ENCODE measurements at places on chromosomes 1 and 21.

- no peak for DNase-seq
Observed at GRCh38 chr1:42359466-42359865, 21.1 kb upstream of the RIMKLA start.

DNA sequence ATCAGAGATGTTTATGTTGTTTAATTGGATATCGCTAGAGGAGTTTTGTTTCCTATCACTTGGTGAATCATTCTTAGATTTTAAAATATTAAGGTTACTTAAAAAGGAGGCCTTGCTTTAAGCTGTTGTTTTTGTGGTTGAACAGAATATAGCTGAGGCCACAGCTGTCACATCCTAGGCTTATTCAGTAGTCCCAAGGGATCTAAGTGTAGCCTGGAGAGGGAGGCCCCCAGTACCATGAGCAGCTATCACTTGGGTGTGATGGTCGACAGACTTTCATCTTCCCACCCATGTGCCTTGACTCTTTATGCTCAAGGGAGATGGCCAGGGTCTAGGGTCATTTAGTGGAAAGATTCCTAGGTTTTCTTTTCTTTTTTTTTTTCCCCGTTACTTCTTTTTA, 278.7 kb downstream of the HHAT start:
- no peak for DNase-seq

- peak; percentile 55 for DNase-seq
Observed at GRCh38 chr1:159821171-159821867, 5.4 kb upstream of the SLAMF8 start.

DNA sequence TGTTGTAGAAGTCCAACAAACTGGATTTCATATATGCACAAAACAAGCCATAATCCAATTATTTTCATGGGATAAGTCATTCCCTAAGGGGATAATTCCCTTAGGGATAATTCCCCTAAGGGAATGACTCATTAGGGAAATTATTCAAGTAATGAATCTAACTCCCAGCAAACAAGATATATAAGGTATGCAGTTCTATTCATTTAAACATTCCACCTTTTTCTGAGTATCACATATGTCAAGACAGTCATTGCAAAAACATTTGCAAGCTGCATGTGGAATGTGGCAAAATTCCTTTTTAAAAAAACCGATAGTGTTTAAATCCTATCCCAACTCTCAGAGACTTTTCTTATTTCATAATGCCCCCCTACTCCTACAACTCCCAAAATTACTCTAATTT, 131.2 kb downstream of the AKT3 start:
- DNase-seq = no peak

DNA sequence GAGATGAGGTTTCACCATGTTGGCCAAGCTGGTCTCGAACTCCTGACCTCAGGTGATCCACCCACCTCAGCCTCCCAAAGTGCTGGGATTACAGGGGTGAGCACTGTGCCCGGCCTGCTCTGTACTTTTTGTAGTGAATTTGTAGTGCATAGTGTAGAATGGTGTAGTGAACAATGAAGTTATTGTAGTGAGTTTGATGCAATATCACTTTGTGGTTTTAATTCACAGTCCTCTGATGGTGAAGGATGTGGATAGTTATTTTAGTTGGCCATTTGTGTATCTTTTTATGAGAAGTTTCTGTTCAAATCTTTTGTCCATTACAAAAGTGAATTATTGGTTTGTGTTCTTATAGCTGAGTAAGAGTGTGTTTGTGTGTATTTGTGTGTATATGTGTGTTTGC, 57.6 kb downstream of the PDE4B start:
- DNase-seq = no peak

DNA sequence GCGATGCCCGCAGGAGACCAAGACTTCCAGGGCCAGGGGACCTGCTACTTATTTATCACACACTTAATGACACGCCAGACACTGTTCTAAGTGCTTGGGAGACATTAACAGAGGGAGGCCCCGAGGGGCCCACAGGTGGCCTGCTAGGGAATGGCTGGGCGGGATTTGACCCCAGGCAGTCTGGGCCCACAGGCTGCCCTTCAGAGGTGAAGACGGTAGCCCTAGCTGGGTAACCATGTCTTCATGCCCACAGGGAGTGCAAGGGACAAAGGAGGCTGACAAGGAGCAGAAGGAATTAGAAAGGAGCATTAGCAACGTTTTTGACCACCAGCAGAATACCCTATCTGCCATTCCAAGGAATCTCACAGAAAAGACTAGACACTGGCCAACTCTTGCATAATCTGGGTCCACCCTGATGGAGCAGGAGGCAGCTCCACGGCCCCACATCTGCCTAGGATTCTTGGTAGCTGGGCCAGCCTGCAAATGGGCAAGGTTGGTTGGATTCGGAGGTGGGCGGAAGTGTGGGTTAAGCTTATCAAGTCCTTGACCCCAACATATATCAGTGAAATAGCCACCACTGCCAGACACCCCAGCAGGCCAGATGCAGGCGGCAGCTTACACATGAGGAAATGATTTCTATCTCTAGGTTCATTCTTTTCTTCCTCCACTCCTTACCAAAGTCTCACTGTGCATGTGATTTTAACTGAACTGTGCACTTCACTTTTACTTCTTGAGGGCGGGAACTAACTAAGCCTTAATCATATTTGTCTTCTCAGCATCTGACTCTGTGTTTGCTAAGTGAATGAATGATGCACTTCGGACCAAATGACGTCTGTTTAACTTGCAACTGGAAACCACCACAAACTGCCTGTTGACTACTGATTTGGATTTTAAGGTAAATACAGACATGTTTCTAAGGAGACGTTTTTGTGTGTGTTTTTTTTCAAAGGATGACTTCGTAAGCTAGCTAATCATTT, 3.4 kb upstream of the ETS2 start:
- no peak for DNase-seq

DNA sequence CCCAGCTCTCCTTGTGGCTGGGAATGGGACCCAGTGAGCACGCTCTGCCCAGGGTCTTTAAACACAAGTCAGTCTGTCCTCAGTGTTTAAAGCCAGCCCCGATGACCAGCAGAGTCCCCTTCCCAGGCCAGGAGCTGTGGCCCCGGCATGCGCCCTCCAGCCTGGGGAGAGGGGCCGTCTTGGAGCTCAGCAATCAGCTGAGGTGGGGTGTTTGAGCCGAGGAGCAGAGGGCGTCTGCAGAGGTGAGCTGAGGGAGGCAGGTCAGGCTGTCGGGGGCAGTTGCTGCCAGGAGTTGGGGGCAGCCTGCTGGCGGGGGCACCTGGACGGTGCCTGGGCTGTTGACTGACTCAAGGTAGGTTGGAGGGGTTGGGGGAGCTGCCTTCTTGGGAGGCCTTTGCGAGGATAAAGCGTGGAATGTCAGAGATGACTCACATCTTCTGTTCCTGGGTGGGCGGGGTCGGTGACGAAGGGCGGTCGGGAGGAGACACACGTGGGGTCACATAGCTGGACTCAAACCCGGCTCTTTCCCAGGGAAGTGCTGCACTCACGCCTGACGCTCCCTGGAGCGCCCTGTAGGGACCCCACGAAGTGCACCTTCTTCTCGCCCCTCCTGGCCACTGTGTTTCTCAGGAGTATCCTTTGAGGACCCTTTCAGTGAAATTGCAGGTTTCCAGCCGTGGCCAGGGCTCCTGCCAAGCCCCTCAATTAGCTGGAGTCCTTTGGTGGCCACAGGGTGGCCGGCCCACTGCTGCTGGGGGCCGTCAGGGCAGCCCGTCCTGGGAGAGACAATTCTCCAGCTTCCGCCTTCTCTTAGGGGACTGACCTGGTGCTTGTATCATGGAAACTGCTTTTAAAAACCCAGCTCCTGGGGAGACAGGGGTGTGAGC, 86.2 kb downstream of the SIK1 start:
- no peak for DNase-seq
